ENCODE measurements at places on chromosomes 7 and 10.

- no peak for DNase-seq
Observed at GRCh38 chr7:125370502-125370901, 440.9 kb upstream of the POT1 start.

DNA sequence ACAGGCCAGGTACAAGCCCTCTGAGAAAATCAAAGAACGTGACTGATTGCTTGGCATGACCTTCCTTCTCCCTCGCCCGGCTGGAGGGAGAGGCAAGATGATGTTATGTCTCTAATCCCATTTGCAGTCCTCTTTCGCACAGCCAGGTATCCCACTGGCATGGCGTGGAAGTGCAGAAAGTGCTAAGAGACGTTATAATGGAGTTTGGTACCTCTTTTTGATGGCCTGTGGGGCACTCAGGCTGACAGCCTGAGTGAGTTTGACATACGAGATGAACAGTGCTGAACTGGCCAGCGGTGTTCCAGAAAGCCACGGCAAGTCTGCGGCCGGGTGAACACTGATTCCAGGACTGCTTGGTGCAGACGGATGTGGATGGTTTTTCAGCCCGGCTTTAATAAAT lies 241.6 kb downstream of the RAB11FIP2 start:
- no peak for DNase-seq

- DNase-seq: no peak
Observed at GRCh38 chr10:62457598-62457997, 83.4 kb downstream of the ZNF365 start.

DNA sequence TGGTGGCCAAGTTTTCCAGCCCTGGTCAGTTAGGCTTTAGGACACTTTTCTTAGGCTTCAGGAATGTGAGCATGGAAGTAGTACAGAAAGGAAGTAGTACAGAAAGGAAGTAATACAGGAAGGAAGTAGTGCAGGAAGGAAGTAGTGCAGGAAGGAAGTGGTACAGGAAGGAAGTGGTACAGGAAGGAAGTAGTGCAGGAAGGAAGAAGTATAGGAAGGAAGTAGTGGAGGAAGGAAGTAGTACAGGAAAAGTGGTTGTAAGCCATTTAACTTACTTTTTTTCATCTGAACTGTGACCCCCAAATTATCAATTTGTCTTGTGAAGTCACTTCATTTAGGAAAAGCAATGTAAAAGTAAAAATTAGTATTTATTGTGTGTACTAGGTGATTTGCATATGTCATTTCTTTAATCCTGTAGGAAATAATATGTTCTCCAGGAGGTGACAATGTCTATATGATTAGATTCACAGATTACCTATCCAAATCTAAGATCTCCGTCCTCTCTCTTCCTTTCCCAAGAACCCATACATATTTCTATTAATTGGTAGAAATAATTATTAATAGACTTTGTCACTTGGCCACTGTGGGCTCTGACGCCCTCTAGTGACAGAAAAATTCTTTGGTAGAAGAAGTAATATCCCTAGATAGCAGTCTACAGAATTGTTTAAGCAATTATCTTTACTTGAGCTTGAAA lies 3.9 kb upstream of the FAS start:
- peak; percentile 69 for DNase-seq

DNA sequence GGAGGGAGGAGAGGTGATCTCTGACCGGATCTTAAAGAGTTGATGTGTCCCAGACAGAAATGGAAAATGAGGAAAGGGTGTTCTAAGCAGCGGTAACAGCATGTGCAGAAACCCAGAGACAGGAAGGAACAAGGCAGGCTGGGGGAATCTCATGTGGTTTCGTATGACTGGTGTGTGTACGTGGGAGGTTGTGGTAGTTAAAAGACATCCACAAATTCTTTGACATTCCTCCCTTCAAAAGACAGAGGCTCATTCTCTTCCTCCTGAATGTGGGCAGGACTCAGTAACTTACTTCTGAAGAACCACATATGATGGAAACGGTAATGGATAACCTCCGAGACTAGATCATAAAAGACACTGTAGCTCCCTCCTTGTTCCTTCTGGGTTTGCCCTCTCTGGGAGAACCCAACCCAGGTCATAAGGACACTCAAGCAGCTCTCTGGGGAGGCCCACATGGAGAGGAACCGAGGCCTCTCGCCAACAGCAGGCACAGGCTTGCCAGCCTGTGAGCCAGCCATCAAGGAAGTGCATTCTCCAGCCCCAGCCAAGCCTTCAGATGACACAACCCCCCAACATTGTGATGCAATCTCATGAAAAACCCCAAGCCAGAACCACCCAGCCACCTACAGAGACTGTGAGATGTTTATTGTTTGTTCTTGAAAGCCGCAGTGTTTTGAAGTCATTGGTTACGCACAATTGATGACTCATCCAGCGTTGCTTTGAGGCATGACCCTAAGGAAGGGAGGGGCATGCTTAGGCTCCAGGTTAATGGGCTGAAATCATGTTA lies 116.0 kb downstream of the SLIT1 start:
- no peak for DNase-seq

- DNase-seq: no peak
Observed at GRCh38 chr10:102402512-102402896, 7.0 kb downstream of the NFKB2 start.

DNA sequence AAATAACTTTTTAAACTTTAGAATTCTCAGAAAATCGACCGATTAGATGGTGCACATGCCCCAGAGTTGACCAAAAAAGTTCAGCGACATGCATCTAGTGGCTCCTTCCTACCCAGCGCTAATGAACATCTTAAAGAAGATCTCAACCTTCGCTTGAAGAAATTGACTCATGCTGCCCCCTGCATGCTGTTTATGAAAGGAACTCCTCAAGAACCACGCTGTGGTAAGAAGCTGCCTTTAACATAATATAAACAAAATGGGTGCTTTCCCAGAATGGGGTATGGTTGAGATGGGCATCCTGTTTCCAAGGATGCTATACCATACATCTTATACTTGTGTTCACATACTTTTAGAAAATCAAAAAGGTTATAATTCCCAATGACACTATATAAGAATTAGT lies 24.6 kb downstream of the GLRX3 start:
- no peak for DNase-seq

GRCh38 chr7:12648704-12649261 lies 38.6 kb upstream of the ARL4A start:
- no peak for DNase-seq

DNA sequence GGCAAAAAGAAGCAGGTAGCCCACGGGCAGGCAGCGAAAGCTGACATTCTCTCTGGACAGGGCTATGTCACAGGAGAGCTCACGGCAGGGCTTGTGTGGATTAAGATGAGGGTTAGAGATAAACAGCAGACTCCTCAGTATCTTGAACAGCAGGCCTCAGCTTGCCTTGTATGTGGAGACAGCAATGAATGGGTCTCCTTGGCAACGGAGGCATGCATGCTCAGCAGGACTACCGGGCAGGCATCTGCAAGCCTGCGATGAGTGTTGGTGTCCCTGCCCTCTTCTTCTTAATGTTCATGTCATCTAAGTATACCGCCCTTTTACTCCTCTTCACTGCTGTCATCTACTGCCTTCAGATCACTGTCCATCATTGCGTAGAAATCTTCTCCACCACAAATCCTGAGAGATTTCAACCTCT lies 81.9 kb upstream of the C1GALT1 start:
- no peak for DNase-seq

DNA sequence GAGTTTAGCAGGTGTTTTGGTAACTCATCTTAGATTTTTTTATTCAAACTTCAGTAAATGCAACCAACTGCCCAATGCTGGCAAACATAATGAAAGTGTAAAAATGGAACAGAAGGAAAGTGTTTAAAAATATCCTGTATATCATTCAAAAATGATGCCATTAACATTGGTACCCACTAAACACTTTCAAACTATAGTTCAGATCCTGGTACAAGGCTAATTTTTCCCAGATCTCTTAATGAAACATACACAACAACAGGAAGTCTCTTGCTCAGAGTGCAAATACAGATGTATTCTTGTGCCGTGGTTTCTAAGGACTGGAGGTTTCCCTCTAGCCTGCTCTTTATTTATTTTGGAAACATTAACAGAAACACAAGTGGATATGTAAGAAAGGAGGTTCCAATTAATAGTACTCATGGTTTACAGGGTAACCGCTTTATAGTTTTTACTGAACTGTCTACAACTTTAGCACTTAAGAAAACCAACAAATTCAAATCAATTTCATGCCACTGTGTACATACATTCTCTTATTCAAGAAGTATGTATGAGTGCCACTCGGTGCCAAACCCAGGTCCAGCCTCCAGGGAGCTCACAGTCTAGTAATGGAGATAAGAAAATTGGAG lies 176.0 kb upstream of the AKR1E2 start:
- peak; percentile 52 for DNase-seq

GRCh38 chr10:125146791-125147579 lies 13.4 kb downstream of the CTBP2 start:
- DNase-seq: peak; percentile 71

- peak; percentile 10 for DNase-seq
Observed at GRCh38 chr7:112296432-112296831, 89.9 kb downstream of the ZNF277 start.

GRCh38 chr7:100169147-100169850 lies 882 bp upstream of the GAL3ST4 start:
- no peak for DNase-seq

DNA sequence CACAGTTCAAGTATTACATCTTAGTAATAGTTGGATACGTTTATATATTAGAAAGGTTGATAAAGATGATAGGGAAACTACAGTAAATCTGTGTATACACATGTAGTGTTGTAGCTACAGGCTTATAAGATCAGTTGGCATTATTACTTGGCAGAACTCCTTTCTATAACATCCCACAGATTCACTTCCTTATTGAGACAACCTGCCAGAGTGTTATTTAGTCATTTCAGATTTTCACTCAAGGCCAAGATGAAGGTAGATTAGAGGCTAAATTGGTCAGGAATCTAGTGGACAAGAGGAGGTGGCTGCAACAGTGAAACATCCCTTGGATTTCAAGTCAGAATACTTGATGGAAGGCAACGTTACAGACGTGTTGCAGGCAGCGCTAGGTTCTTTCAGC lies 63.0 kb downstream of the PAPSS2 start:
- no peak for DNase-seq

DNA sequence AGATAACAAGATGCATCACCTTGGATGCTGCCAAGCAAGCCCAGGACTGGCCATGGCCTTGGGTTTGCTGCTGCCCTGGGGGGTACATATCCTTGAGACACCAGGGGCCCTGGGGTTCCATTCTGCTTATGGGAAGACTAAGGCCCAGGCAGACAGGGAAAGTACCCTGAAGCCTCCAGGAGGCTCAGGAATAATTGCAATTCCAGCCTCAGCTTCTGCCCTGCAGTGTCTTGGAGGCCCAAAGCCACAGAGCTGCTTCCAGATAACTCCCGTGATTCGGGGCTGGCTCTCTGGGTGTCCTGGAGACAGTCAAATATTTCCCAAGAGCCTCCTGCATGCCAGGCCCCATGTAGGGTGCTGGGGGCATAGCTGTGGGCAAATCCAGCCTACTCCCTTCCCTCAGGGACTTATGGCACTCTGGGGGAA lies 22.6 kb downstream of the MYL10 start:
- no peak for DNase-seq

DNA sequence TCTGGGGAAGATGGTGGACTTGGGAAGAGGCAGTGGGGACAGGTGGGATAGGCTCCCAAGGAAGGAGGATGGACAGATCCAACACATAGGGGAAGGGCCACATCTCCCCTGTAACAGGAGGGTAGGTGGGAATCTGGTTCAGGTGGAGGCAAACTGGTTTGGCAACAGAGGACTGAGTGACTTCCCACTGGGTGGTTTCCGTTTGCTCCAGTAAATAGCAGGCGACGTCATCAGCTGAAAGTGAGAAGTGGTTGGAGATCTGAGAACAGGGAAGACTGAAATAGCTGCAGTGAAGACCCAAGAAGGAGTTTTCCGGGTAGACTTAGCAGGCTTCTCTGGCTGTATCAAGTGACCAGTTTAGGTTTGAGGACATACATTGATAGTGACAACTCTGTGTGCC lies 504.4 kb downstream of the GALNT17 start:
- no peak for DNase-seq

GRCh38 chr7:116984511-116984910 lies 31.2 kb downstream of the ST7 start:
- DNase-seq: no peak

GRCh38 chr10:69960988-69961880 lies 91.4 kb upstream of the MACROH2A2 start:
- no peak for DNase-seq

DNA sequence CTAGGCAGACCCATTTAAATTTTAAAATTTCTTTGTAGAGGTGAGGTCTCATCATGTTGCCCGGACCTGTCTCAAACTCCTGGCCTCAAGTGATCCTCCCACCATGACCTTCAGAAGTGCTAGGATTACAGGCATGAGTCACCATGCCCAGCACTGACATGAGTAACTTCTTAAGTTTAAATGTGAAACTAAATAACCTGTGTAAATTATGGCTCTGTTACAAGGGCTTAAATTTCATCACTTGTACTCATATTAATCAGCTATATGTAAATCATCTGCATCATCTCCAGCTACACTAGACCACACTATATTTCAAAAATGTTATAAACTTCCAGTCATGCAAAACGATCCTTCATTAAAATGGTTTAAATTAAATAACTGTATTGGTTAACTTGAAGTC lies 56.1 kb downstream of the ATAD1 start:
- DNase-seq: peak; percentile 53

- DNase-seq: no peak
Observed at GRCh38 chr10:114674346-114674745, 16.3 kb upstream of the ABLIM1 start.

DNA sequence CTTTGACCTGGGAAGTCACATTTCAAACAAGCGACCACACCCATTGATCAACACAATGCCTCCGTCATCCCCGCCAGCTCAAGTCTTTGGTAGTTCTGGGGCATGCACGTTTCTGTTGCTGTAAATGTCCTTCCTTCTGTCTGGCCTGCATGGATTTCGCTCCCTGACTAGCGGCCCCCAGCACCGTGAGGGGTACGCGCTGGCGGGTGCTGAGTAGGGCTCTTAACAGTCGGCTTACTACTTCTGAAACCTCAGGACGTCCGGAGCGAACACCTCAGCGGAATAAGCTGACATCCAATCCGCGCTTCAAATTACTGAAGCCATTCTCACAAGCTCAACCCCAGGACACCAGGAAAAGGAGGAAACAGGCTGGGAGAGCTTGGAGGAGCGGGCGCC lies 505 bp downstream of the NUDCD3 start:
- peak; percentile 41 for DNase-seq

Measured in fibroblast of the aortic adventitia (primary cell).